Central memory CD8-positive, alpha-beta T cell (primary cell): ENCODE measurements at places on chromosomes 12 and 14.
A peak's percentile ranks its signal among the peaks of the same experiment; 100 is the strongest.

DNA sequence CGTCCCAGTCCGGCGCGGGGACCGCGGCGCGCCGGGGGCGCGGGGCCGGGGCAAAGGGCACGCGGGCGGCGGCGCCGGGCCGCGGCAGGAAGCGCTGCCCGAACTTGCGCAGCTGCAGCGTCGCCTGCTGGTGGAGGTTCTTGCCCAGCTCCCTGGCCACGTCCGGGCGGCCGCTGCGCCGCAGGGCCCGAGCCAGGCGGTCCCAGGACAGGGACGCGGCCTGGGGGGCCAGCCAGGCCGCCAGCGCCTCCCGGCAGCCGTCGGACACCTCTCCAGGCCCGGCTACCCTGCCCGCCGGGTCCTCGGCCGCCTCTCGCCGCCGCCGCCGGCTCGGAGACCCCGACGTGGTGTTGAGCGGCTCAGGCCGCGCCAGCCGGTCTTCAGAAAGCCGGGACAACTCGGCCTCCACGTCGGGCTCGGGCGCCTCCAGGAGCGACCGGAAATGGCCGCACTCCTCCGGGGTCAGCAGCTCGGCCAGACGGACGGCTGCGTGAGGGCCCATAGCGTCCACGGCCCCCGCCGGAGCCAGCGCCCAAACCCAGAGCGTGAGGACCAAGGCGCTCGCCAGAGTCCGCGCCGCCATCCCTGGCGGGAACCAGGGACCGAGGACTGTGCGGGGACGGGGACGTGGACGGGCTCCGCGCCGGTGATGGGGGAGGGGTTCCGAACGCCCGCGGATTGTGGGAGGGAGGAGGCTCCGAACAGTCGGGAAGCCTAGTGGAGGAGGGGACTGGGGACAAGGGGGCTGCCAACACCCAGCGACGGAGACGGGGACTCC is 34.0 kb downstream of the FIGNL2 start:
- DNase-seq: peak; percentile 25
- no peaks in the 10 kb centered on the region for H3K27me3 ChIP-seq
- peak overlapping the region; percentile 80 for H3K4me3 ChIP-seq
- H3K4me1 ChIP-seq: peaks cover 11% of the 10 kb centered on the region
- peak overlapping the region; percentile 89 for H3K27ac ChIP-seq

GRCh38 chr12:91343010-91343409 is 160.4 kb upstream of the DCN start:
- no peaks in the 10 kb centered on the region for H3K36me3 ChIP-seq
- H3K27ac ChIP-seq: no peak overlapping the region
- no peak for DNase-seq
- H3K27me3 ChIP-seq: peaks cover 31% of the 10 kb centered on the region

DNA sequence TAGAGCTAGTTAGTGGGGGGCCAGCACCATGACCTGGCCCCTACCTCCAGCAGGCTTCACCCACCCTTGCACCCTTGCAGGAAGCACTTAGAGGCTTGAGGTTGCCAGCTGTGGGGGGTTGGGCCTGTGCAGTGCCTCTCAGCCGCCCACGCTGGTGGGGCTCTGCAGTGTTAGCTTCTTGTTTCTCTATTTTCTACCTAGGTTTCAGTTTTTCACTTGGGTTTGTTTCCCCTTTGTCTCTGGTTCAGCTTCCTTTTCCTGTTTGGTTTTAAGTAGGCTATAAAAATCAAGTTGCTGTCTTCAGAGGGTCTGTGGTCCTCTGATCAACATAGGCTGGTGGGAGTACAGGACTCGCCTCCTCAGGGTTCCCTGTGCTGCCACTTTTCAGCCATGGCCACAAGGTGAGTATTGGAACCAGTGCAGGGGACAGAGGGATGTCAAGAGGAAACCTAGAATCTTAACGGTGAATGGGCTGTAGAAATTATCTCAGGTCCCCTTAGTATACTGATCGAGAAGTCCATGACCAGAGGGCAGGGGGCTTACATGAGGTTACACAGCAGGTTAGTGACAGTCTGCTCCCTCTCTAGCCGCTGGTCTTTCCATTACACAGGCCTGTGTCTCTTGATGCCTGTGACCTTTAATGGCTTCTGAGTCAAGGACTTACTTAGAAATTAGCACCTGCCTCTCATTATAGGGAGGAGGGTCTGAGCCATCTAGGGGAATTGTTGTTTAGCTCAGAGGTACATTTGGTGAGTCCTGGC is at the start of gene EVL:
TSS of gene EVL (plus strand) at position 312 of the 761 bp plus-strand sequence. CDS start at position 391, 79 bp downstream.
- H3K4me3 ChIP-seq: peak within 1 kb of the TSS; percentile 83
- H3K27me3 ChIP-seq: no peaks in the 10 kb centered on the region
- H3K27ac ChIP-seq: peak within 1 kb of the TSS; percentile 98
- H3K4me1 ChIP-seq: peaks cover 71% of the 10 kb centered on the region
- H3K36me3 ChIP-seq: peaks cover 51% of the 10 kb centered on the region

DNA sequence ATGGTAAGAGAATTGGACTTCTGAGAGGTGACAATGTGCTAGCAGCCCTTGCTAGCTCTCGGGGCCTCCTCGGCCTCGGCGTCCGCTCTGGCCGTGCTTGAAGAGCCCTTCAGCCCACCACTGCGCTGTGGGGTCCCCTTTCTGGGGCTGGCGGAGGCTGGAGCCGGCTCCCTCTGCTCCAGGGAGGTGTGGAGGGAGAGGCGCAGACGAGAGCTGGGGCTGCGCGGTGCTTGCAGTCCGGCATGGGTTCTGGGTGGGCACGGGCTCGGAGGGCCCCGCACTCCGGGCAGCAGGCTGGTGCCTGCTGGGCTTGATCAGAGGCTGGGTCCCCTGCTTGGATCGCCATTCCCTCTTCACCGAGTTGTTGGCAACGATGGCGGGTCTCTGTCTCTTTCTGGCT is 226.4 kb upstream of the AMIGO2 start:
- H3K36me3 ChIP-seq: no peaks in the 10 kb centered on the region
- H3K4me1 ChIP-seq: peaks cover 34% of the 10 kb centered on the region
- no peak for DNase-seq
- no peaks in the 10 kb centered on the region for H3K27me3 ChIP-seq

DNA sequence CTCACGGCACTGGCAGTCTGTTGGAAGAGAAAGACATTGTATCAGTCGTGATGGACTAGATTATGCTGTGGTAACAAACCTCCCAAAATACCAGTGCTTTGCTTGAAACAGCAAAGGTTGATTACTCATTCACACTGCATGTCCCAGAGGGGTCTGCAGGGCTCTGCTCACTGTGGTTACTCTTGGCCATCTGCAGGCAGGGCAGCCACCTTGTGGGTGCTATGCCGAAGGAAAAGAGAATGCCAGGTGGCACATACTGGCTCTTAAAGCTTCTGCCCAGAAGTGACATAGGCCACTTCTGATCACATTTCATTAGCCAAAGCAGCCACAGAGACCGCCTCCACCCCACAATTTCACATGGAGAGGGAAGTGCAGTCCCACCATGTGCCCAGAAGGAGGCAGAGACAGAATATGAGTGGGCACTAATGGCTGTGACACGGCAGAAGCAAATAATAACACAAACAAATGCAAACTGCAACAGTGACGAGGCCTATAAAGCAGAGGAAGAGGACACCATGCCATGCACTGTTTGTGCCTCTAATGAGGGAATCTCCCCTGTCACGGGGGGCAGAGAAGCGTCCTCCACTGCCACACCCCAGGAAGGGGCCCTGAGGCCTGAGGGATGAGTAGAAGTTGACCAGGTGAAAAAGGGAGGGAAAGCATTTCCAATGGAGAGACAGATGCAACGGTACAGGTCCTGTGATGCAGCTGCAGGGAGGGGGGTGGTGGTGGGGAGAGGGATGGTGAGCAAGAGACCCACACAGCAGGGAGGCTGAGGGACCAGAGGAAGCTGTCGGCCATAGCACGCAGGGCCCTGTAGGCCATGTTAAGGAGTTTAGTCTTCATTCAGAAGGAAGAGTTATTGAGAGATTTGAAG is 51.7 kb upstream of the KICS2 start:
- no peak for DNase-seq
- no peak overlapping the region for H3K4me3 ChIP-seq
- H3K27me3 ChIP-seq: peaks cover 7% of the 10 kb centered on the region
- no peaks in the 10 kb centered on the region for H3K36me3 ChIP-seq

DNA sequence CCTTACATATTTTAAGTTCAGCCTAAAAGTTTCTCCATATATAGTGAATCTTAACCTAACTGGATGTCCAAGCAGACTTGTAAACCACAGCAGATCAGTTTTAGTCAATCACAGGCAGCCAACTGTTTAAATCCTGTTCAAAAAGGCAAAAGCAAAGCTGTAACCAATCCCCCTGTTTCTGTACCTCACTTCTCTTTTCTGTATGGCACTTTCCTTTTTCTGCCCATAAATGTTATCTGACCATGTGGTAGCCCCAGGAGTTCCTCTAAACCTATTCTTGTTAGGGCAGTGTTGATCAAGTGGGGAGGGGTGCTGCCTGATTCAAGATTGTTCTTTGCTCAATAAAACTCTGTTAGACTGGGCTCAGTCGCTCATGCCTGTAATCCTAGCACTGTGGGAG is 8.5 kb upstream of the DACT1 start:
- H3K4me1 ChIP-seq: no peaks in the 10 kb centered on the region
- no peaks in the 10 kb centered on the region for H3K36me3 ChIP-seq
- H3K4me3 ChIP-seq: no peak overlapping the region
- H3K27me3 ChIP-seq: peaks cover 12% of the 10 kb centered on the region
- H3K27ac ChIP-seq: no peak overlapping the region

DNA sequence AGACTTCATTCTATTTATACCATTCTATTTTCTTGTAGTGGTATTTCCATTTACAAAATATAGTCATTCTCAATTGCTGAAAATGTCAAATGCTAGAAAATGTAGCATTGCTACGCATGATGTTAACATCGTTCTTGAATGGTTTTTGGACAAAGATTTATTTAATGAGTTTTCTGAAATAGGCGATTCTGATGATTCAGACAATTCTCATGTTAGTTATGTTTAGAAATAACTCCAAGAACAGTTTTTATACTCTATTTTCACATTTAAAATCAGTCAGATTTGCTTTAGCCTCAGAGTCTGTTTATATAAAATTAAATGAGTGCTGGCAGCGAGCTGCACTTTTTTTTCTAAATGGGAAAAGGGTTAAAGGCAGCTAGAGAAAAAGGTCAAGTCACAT is 414.8 kb upstream of the MGAT4C start:
- H3K36me3 ChIP-seq: no peaks in the 10 kb centered on the region
- no peaks in the 10 kb centered on the region for H3K4me1 ChIP-seq
- H3K4me3 ChIP-seq: no peak overlapping the region

GRCh38 chr12:89263900-89264299 is 88.4 kb downstream of the DUSP6 start:
- H3K36me3 ChIP-seq: no peaks in the 10 kb centered on the region
- peaks cover 8% of the 10 kb centered on the region for H3K27me3 ChIP-seq
- H3K27ac ChIP-seq: no peak overlapping the region
- DNase-seq: no peak

DNA sequence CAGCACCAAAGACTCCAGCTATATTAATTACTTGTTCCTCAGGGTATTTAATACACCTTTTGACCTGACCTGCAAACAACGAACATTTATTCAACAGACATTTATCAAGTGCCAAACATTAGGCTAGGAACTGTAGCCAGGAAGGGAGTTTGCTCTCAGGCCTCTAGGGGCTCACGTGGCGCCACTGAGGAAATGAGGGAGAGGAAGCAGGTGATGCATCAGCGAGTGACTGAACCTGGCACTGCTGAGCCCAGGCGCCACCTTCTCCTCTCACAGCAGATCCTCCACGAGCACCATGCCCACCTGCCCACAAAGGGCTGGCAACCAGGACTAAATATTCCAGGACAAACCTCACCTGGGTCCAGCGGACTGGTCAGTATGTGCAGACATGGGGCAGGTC is 50.2 kb downstream of the SETD3 start:
- H3K4me1 ChIP-seq: peaks cover 31% of the 10 kb centered on the region
- H3K27me3 ChIP-seq: no peaks in the 10 kb centered on the region
- H3K36me3 ChIP-seq: peaks cover 33% of the 10 kb centered on the region

- no peak for DNase-seq
- no peaks in the 10 kb centered on the region for H3K4me1 ChIP-seq
- peaks cover 20% of the 10 kb centered on the region for H3K36me3 ChIP-seq
- no peak overlapping the region for H3K4me3 ChIP-seq
- no peaks in the 10 kb centered on the region for H3K27me3 ChIP-seq
Measured at GRCh38 chr14:77681196-77682157, 26.3 kb downstream of the ALKBH1 start.

- H3K27ac ChIP-seq: no peak overlapping the region
- H3K36me3 ChIP-seq: no peaks in the 10 kb centered on the region
- H3K4me1 ChIP-seq: no peaks in the 10 kb centered on the region
- no peak for DNase-seq
Measured at GRCh38 chr12:88416786-88417185, 163.5 kb downstream of the KITLG start.

DNA sequence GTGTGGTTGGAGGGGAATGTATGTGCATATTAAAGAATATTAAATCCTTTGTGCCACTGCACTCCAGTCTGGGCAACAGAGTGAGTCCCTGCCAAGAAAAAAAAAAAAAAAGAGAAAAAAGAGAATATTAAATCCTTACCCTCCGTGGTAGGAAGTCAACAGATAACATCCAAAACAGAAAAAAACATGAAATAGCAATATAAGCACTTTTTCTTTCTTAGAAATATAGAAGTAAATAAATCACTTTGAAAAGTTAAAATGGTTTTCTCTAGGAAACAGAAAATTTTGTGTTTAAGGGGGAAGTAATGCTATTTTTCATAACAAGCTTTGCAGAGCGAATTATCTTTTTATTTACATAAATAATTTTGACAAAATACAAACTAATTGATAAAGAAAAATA is 17.6 kb downstream of the SOS2 start:
- H3K4me3 ChIP-seq: no peak overlapping the region
- peaks cover 24% of the 10 kb centered on the region for H3K4me1 ChIP-seq
- no peak for DNase-seq
- no peaks in the 10 kb centered on the region for H3K27me3 ChIP-seq
- peaks cover 7% of the 10 kb centered on the region for H3K36me3 ChIP-seq

GRCh38 chr14:91337699-91338335 is 79.8 kb downstream of the CCDC88C start:
- no peaks in the 10 kb centered on the region for H3K27me3 ChIP-seq
- H3K27ac ChIP-seq: no peak overlapping the region
- DNase-seq: no peak
- peaks cover 20% of the 10 kb centered on the region for H3K4me1 ChIP-seq
- H3K36me3 ChIP-seq: peaks cover 70% of the 10 kb centered on the region
- H3K4me3 ChIP-seq: no peak overlapping the region
